ENCODE measurements at places on chromosomes 7 and 10. TPM values are rescaled to one million over a fixed set of nuclear protein-coding genes. Genes with fewer than 3 reads are reported as not detected.
A peak's percentile ranks its signal among the peaks of the same experiment; 100 is the strongest.

The IKZF1 gene
- not detected for total RNA-seq

The AKR1C4 gene
- not detected for total RNA-seq

The GPR26 gene
- not detected for total RNA-seq

The RBP3 gene
- not detected for total RNA-seq

The KIAA1549 gene
- total RNA-seq, result 0.77 TPM

The PPP1R17 gene
- total RNA-seq, result not detected

The ZFAND4 gene
- 9.6 TPM for total RNA-seq

The LGI1 gene
- total RNA-seq, result not detected

GRCh38 chr10:92419740-92420545 is 129.0 kb downstream of the MARCHF5 start:
- DNase-seq, result peak; percentile 62

DNA sequence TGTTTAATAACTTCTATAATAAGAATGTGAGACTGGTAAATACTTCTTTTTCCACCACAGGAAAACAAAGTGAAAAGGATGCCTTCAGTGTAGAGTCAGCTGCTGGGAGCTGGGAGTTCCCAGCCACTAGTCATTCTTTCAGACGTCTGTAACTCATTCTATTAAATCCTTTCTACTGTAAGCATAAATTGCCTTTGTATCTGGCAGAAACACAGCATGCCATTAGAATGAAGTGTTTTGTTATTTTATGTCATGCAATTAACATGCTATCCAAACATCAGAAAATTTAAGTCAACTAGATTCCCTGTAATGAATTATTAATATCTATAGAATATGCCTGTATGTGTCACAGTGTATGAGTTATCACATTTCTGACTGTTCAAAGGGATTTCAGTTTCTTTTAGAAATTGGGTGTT is 14.3 kb downstream of the BPGM start:
- peak; percentile 50 for DNase-seq

GRCh38 chr10:17910125-17910789 is 41.5 kb upstream of the SLC39A12 start:
- DNase-seq, result peak; percentile 54

GRCh38 chr10:59997827-59998525 is 91.6 kb upstream of the CCDC6 start:
- no peak for DNase-seq

DNA sequence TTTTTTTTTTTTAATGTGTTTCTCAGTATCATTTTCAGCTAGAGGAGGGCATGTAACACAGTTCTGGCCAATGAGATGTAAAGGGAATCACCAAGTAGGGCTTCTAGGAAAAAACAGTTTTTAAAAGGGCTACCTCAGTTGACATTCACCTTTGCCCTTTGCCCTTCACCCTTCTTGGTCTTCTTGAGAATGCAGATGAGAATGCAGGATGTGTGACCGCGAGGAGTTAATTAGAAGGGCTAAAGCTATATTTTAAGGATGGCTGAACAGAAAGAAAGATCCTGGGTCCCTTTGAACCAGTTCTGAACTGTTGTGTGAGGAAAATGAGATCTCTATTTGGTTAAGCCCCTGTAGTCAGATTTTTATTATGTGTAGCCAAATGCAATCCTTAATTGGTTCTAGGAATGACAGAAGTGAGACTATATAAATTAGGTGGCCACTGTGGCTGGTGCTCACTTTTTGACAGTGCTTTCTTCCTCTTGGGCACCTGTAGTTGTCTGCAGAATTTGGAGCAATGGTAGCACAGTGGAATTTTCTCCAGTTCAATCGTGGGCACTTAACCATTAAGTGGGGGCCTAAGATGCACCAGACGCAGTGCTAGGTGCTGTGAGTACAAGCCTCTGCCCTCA is 21.1 kb upstream of the TOMM7 start:
- DNase-seq, result no peak

GRCh38 chr7:130446259-130446658 is 5.4 kb upstream of the CEP41 start:
- DNase-seq, result no peak

DNA sequence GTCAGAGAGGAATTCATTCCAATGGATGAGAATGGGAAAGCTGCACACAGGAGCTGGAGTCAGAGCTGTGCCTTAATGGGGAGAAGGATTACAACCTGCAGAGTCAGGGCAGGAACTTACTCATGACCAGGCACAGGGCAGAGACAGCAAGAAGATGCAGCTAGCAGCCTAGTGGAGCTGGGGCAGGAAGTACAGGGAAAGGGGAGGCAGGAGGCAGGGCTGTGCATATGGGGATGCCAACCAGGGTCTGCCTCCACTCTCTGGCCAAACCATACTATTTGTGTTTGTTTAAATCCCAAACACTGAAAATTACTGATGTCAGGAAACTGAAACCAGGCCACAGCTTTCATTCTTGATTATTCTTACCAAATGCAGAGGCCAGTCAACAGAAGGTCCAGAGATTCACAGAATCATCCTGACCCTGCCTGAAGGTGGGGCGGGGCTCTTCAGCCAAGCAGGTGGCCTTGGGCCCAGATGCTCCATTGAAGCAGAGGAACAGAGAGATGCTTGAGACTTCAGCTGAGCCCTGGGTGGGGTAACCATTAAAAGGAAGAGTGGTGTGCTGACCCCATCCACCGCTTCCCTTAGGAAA is 461.9 kb downstream of the KCNMA1 start:
- no peak for DNase-seq

- peak; percentile 51 for DNase-seq
These were observed 57.5 kb upstream of the CHCHD3 start for GRCh38 chr7:133139350-133139749.

GRCh38 chr7:31423994-31424393 is 83.5 kb upstream of the NEUROD6 start:
- no peak for DNase-seq

- DNase-seq, result no peak
These were observed 734 bp downstream of the ABCB4 start for GRCh38 chr7:87474533-87475358.

DNA sequence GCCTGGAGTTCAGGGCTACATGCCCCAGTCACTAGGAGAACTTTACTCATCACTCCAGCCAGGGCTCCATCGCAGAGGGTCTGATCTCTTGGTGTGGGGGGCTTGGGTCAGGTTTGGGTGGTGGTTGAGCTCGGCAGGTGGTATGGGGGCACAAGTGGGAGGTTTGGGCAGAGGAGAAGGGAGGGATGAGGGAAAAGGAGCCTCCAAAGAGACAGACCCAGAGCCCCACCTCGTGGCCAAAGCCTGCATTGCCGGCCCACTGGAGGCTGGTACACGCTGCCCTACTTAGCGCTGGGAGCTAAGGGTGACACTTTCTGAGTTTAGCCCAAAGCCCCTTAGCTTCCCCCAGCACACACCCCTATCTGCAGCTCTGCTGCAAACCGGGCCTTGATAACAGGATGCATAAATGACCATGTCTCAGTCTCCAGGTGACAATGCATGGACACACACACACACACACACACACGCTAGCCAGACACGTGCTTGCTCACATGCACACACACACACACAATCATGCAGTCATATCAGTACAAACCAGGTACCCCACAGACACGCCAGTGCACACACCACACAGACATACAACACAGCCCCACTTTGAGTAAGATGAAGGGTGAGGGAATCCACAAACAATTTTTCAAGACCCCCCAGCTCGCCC is 14.7 kb downstream of the LZTS2 start:
- peak; percentile 48 for DNase-seq

GRCh38 chr10:5890452-5890915 is 441 bp downstream of the FBH1 start:
- peak; percentile 6 for DNase-seq

- no peak for DNase-seq
These were observed 397.2 kb upstream of the NFE2L3 start for GRCh38 chr7:25754751-25755150.

DNA sequence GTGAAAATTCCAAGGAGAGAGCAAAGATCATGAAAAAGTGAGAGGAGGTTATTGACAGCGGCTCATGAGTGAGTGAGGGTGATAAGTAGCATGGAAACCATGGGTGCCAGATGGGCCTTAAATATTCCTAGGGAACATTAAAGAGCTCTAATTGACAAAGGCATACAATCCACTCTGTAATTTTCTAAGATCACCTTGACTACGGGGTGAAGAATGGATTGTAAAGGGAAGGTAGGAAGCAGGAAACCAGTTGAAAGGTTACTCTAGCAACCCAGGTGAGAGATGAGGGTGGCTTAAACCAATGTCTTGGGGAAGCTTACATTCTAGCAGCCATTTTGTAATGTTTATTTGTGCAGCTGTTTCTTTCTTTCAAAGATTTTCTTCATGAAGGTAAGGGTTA is 75.7 kb downstream of the RSU1 start:
- no peak for DNase-seq

Measured in fibroblast of lung (primary cell).